ENCODE measurements at places on chromosomes 7 and 10.

DNA sequence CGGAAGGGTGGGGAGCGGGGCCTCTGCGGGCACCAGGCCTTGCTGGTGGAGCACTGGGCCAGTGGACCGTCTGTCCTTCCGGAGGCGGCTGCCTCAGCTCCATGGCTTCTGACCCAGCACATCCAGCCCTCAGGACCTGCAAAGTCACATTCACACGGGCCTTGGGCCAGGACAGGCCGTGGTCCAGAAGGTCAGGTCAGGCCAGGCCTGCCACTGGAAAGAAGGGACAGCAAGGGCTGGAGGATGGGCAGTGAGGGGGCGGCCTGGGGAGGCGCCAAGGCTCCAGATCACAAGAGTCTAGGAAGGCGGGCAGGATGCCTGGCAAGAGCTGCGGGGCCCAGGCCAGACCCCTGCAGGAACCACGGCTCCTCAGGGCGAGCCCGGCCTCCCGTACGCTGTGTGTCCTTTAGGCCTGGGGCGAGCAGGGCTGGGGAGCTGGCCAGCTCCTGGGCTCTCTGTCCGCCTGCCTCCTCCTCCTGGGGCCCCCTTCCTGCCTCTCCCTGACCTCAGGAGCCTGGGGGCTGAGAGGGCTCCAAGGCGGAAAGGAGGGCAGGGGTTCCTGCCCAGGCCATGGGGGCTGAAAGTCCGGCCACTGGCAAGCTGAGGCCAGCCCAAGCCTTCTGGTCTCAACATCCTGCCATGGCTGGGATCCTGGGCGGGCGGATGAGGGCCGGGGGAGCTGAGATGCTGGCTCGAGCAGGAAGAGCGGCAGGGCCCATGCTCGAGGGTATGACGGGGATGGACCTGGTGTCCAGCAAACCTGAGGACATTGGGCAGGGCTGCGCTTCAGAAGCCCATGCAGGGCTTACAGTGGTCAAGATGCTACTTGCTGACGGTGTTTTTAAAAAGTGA, 225.8 kb downstream of the ELFN1 start:
- DNase-seq: no peak

- DNase-seq: no peak
These were observed 6.9 kb downstream of the COMTD1 start for GRCh38 chr10:75228834-75229233.

DNA sequence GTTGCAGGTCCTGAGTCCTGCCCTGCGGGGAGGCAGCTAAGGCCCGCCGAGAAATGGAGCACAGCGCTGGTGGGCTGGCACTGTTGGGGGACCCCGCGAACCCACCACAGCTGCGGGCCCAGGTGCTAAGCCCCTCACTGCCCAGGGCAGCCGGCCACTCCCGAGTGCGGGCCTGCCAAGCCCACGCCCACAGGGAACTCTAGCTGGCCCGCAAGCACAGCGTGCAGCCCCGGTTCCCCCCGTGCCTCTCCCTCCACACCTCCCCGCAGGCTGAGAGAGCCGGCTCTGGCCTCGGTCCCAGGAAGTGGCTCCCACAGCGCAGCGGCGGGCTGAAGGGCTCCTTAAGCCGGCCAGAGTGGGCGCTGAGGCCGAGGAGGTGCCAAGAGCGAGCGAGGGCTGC, 3.5 kb upstream of the NSMCE4A start:
- DNase-seq: no peak

DNA sequence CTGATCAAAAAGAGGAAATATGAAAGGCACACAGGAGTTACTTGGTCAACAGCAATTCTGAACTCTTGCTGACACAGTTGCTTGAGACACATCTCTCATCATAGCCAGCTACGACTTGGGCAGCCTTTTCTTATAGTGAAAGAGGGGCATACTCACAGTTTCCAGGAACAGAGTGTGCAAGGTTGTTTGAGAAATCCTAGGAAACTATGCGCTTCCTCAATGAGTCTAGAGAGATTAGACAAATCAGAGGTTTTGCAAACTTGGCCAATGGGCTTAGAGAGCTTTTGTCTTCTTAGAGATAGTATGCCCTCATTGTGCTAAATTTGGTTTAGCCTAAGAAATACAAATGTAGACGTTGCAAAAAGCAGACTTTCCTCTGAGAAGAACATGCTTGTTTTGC, 370.4 kb downstream of the HGF start:
- DNase-seq: no peak

DNA sequence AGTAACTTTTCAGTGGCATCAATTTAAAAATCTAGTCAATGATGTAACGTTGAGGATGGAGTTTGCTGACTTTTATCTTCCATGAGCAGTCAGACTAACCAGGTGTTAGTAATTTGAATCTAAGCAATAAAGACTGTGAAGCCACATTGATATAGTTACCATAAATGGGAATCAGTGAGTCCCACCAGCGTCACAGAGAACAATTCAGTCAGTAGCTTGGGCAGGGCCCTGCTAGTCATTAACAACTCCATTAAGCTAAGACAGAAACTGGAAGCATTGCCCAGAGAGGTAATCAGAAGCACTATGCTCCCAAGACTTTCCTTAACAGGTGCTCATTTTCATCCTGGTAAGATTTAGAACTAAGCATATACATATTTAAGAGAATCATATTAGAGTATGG, 315.1 kb downstream of the PCDH15 start:
- no peak for DNase-seq

DNA sequence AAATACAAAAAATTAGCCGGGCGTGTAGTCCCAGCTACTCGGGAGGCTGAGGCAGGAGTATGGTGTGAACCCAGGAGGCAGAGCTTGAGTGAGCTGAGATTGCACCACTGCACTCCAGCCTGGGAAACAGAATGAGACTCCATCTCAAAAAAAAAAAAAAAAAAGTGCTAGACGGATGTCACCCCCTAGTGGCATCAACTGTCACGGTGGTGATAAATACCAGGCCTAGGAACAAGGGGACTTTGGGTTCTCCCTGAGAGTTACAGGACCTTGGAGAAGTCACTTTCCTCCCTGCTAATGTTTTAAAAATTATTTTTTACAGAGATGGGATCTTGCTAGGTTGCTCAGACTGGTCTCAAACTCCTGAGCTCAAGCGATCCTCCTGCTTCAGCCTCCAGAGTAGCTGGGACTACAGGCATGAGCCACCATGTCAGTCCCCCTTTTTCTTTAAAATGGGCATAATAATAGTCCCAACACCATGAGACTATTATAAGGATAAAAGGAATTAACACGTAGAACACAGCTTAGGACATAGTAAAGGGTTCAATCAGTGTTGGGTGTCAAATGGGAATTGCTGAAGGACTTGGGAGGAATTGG, 2.6 kb upstream of the TMEM130 start:
- peak; percentile 61 for DNase-seq

DNA sequence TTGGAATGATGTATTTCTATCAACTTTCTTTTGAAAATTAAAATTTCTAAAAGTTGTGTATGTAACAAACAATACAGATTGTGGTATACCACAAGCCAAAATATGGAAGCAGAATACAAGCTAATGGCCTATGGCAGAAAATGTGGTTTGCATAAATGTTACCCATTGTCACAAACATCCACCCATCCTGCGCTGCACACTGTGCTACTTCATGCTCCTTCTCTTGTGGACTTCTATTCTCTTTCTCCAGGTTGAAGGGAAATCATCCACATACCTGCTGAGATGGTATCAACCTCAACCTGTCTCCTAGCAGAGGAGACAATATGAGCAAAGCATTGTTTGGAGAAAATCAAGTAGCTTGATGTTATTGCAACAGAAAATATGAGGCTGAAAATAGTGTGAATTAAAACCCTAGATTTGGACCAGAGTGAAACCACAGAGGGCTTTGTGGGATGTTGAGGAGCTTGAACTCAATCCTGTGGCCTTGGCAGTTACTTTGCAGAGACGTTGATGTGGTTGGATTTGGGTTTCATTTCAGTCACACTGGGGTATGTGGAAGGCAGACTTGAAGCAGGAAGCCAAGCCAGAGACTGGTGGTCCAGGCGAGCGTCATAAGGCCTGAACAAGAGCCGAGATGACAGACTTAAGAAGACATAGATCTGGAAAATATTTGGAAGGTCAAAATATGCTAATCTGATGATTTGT, 63.8 kb downstream of the ICA1 start:
- no peak for DNase-seq

- no peak for DNase-seq
These were observed 186.5 kb upstream of the TMEM72 start for GRCh38 chr10:44724415-44725174.

- DNase-seq: no peak
These were observed 19.6 kb upstream of the ZNF488 start for GRCh38 chr10:47403446-47404318.
